ENCODE measurements at places on chromosomes 5 and 9.

DNA sequence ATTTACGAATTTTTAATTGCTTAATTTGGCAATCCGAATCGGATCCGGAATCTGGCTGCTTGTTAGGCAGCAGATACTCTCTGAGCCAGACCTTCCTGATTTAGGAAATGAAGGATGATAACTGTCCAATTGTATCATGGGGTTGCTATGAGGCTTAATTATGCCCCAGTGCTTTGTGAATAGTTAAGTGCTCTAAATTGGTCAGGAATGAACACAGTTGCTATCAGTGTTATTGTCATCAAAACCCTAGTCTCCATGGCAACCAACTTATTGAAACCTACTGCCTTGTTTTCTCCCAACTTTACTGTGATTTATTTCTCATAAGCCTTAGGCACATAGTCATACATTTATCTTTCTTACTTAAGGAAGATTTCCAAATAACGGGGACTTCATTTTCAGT, 47.9 kb downstream of the MAMDC2 start:
- no peak for DNase-seq

DNA sequence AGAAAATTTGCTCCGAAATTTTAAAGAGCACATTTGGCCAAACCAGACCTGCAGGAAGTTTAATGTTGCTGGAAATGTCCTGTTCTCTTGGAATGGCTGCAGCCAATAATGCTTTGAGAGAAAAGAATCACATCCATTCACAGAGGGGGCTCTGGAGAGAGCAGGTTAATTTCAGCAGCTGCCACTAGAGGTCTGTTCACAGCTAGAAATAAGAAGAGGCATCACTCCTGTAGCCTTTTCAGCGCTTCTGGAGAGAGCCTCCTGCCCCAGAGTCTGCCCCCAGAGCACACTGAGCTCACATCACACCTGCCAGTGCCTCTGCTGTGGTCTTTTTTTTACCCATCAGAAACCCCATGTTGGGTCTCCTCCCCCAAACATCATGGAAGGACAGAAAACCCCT, 124.8 kb upstream of the RAD23B start:
- DNase-seq: no peak

GRCh38 chr9:91033797-91034196, 232.2 kb downstream of the SYK start:
- DNase-seq: peak; percentile 37

- DNase-seq: no peak
These were observed 1.9 kb upstream of the NKD2 start for GRCh38 chr5:1006656-1007071.

DNA sequence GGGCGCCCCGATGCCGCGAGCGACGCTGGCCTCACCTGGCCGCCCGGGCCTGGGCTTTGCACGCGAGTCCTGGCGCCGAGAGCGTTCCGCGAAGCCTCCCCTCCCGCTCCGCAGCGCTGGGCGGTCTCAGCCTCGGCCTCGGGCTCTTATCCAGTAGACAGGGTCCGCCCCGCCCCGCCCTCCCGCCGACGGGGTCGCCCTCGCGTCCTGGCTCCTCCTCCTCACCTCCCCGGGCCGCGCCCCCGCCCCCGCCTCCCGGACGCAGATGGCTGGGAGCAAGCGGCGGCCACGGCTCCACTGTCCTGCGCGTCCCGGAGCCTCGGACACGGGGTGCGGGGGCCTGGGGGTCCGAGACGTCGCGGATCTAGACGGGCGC, at the start of gene SLC6A3:
TSS of gene SLC6A3 (minus strand) at position 128 of the 376 bp plus-strand sequence. CDS start 2,243 bp downstream, outside the sequence.
- no peak for DNase-seq

GRCh38 chr9:88976890-88977257, 14.4 kb upstream of the S1PR3 start:
- no peak for DNase-seq

DNA sequence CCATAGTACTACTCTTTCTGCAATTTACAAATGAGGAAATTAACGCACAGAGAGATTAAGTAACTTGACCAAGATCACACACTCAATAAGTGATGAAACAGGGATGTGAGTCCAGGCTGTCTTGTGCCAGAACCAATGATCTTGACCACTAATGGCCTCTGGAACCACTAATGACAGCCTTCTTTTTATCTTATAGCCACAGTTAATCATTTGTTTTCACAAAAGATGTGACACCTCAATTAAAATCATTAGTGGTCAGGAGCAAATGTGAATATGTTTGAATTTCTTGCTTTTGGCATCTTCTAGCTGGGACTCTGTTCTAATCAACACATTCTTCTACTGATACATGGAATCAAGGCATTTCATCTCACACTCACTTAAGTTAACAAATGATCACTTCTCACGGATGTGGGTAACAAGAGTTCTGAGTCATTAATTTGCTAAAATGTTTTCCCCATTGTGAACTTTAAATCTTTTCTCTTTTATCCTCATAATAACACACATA, 102.7 kb upstream of the CD180 start:
- no peak for DNase-seq

GRCh38 chr5:32538031-32538547, 47.3 kb upstream of the SUB1 start:
- no peak for DNase-seq

DNA sequence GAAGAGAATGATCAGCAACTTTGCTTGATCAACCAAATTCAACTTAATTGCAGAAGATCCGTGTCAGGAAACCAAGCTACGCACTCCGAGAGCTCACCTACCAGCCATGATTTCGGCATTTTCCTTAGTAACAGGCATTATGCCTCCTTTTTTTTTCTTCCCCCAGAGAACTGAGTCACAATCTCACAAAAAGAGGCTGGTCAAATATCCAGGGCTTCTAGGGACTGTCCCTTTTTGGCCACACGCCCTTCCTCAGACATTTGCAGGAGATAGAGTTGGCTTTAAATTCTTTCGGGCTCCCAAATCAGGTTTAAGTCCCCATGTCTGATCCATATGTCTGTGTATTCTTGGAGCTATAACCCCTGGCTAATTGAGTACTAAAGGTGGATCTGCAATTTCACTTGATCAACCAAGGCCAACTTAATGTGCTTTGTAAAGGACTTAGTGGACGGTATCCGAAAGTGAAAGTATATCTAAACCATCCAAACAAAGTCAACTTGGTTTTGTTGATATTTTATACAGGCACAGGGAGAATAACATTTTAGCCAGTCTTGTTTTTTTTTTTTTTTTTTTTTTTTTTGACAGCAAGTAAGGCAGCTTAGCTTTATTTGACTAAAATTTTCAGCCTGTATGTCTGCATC, 100.8 kb upstream of the TBCA start:
- no peak for DNase-seq

DNA sequence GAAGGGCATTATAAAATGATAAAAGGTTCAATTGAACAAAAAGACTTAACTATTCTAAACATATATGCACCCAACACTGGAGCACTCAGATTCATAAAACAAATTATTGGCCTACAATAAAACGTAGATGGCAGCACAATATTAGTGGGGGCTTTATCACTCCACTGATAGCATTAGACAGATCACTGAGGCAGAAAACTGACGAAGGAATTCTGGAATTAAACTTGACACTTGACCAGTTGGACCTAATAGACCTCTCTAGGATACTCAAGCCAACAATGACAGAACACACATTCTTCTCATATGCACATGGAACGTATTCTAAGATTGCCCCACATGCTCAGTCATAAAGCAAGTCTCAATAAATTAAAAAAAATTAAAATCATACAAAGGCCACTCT, 18.4 kb upstream of the C9orf72 start:
- no peak for DNase-seq

GRCh38 chr5:177537389-177538361, 16.7 kb downstream of the FAM193B start:
- no peak for DNase-seq

DNA sequence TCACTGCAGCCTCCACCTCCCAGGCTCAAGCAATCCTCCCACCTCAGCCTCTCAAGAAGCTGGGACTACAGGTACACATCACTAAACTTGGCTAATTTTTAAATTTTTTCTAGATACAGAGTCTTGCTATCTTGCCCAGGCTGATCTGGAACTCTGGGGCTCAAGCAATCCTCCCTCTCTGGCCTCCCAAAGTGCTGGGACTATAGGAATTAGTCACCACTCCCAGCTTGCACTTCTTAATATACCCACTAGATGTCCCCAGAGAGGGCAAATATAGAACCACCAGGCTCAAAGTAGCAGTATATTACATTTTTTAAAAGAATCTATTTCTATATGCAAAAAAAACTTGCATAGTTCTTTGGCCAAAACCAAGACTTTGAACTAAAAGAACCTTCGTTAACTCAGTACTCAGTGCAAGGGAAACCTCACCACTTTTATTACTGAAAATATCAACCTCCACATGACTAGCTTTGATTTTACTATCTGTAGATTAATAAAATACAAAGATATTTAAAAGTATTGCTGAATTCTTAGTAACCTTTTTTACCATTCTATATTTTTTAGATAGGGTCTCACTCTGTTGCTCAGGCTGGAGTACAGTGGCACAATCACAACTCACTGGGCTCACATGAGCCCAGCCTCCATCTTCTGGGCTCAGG, 25.8 kb upstream of the HSD17B3 start:
- DNase-seq: peak; percentile 14

DNA sequence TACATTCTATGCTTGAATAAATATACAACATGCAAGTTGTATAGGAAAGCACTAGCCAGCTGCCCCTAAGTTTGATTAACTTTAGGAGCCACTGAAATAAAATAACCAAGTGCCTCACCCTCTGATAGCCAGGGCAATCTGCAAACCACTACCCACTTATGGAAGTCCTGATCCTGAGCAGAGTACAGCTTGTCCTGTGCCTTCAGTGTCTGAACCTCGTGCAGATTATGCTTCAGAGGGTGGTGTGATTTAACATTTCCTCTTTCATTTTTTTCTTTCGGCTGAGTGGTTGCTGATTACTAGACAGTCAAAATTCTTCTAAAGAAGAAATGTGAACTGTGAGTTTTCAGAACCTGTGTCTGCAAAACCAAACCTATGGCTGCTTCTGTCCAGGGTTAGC, 327.7 kb downstream of the PIK3R1 start:
- no peak for DNase-seq

GRCh38 chr5:110159202-110159601, 469.5 kb downstream of the MAN2A1 start:
- DNase-seq: no peak

DNA sequence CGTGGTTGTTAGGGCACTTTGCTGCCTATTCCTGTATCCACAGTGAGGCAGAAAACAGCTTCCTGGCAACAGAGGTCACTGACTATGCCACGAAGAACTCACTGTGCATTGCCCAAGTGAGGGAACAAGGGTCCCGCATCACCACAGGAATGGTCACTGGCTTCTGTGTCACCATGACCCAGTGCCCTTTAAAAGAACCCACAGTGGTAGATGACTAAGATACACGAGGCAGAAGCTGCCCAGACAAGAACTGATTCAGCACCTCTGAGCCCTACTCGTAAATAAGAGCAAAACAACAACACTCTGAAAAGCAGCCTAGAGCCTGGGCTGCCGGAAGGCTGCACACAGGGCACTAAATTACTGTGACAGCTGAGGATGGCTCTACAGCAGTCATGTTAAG, 236.6 kb upstream of the RASEF start:
- no peak for DNase-seq

GRCh38 chr9:110351009-110351467, 13.4 kb upstream of the TXNDC8 start:
- DNase-seq: no peak

DNA sequence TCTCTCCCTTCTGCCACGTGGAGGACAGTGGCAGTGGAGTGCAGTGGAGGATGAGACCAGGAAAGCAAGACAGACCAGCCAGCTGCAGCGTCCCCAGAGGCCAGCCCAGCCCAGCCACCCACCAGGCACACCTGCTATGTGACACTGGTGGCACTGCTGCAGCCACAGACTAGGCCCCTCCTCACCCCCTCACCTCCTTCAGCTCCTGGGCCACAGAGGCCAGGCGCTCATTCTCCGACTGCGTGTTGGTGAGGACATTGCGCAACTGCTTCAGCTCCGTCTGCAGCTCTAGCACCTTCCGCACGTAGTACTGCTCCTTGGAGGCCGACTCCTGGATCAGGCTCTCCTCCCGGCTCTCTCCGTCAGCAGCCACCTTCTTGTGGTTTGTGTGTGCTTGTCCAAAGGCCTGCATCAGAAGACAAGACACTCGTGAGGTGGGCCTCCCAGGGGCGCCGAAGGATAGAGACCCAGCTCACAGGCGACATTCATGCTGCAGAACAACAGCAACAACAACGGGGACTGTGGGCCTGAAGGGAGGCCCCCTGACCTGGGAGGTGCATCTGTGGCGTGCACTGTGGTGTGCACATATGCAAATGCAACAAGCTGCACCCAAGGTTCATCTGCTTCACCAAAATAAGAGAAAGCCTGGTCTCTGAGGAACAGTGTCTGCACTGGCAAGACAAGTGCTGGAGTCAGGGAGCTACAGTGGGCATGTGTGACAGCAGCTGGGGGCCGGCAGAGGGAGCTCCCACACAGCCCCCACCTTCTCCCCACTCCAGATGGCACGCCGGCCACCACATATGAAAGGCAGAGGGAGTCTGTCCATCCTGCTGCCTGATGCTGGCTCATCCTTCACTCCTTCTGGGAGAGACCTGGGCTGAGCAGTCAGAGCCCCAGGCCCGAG, 35.5 kb downstream of the BICD2 start:
- DNase-seq: no peak

- no peak for DNase-seq
These were observed 290.5 kb upstream of the RASA1 start for GRCh38 chr5:86977190-86977589.

- no peak for DNase-seq
These were observed 81.3 kb upstream of the IER5L start for GRCh38 chr9:129259375-129259774.

DNA sequence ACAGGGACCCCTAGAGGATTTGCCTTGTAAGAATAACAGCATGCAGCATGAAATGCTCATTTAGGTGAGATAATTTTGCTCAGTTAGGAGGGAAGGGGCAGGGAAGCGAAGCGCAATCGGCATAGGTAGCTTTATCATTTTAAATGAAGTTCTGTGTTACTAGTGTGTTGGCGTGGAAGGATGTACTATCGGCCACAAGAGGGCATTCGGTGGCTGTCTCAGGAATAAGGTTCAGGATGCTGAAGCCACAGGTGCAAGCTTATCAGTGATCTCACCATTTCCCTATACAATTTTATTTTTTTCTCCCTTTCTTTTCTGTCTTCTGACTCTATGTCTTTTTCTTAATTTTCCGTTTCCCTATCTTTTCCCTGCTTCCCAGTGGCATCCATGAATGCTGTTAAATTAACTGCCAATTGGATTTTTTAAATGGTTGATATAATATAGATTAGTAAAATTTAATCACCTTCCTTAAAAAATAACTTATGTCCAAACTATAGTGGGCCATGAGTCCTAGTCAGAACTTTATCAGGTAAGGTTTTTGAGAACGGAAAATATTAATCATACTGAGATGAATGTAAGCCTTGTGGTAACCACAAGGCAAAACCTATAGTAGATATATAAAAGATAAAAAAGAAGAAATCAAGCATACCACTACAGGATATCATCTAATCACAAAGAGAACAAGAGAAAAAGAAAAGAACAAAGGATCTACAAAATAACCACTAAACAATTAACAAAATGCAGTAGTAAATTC, 1.2 kb upstream of the INSL6 start:
- DNase-seq: peak; percentile 42

DNA sequence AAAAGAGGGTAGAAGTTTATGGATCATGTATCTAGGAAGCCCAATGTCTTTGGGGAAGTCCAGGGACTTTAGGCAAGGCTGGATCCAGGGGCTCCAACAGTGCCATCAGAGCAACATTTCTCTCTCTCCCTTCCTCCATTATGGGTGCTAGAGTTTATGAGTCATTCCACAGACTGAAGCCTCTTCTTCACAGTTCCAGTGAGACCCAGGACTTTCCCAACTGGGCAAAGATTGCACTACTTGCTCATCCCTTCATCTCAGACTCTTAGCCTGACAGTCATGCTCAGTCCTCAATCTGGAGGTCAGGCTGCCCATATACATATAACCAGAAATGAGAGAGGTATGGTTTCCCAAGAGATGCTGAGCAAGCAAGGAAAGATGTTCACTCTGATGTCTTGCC, 110.7 kb downstream of the FEM1C start:
- no peak for DNase-seq
